ENCODE measurements at places on chromosomes 6 and 20. TPM values are rescaled to one million over a fixed set of nuclear protein-coding genes. Genes with fewer than 3 reads are reported as not detected.

GRCh38 chr20:57514273-57514751 lies 10.6 kb downstream of the CTCFL start:
- DNase-seq, result no peak
- no peak overlapping the region for H3K27ac ChIP-seq
- no peaks in the 10 kb centered on the region for H3K4me1 ChIP-seq
- H3K27me3 ChIP-seq, result no peaks in the 10 kb centered on the region
- H3K4me3 ChIP-seq, result no peak overlapping the region

GRCh38 chr6:148375401-148375800 lies 32.8 kb downstream of the SASH1 start:
- no peaks in the 10 kb centered on the region for H3K4me1 ChIP-seq
- DNase-seq, result no peak
- H3K36me3 ChIP-seq, result no peaks in the 10 kb centered on the region
- no peak overlapping the region for H3K27ac ChIP-seq
- H3K4me3 ChIP-seq, result no peak overlapping the region

The EBF4 gene
- polyA plus RNA-seq, result 9.9 TPM

DNA sequence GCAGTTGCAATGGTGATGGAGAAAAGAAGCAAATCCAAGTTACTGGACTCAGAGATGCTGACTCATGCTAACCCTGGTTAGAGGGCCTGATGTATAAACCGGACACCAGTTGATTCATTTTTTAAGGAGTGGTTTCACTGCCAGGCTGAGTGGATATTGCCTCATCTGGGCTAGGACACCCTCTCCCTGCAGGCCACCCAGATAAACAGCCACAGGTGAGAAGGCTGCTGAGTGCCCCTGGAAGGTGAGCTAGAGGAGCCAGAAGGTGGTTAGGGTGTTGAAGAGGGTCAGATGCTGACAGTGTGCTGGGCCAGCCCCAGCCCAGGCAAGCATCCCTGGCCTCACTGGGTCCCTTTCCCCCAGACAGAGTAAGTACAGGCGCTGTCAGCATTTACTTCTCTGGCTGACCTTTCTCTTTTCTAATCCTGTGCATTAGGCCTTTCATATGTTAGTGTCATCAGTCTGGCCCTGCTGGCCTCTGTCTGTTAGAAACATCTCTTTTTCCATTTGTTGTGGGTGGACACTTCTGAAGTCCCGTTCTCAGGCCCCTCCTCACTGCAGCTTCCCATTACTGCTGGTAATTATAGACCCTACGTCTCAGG lies 13.5 kb downstream of the EPB41L1 start:
- H3K4me3 ChIP-seq, result no peak overlapping the region
- no peaks in the 10 kb centered on the region for H3K36me3 ChIP-seq
- DNase-seq, result no peak
- H3K27ac ChIP-seq, result no peak overlapping the region

- no peak overlapping the region for H3K4me3 ChIP-seq
- no peaks in the 10 kb centered on the region for H3K4me1 ChIP-seq
- no peak for DNase-seq
- no peak overlapping the region for H3K27ac ChIP-seq
- H3K27me3 ChIP-seq, result no peaks in the 10 kb centered on the region
Observed at GRCh38 chr20:13425381-13426135, 204.5 kb downstream of the ISM1 start.

The TJAP1 gene
- 32.1 TPM for polyA plus RNA-seq

DNA sequence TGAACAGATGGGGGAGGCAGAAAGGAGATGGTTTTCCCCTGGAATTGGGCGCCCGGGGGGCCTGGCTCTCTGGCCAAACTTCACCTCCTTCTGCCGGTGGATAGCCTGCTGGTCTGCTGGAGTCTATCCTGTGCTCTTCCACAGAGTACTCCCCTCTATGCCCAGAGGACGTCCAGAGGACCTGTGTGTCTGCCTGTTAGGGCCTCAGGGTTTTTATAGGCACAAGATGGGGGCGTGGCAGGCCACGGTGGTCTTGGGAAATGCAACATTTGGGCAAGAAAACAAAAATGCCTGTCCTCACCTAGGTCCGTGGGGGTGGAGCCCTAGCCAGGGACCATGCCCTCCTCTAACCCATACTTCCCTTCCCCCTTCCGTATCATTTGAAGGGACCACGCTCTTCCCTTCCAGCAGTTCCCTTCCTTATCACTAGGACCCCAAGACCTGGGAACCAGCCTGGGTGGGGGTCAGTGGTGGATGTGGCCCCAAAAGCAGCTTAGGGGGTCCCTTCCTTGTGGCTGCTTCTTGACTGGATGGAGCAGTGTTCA lies 53.6 kb upstream of the ZNF337 start:
- DNase-seq, result no peak
- no peak overlapping the region for H3K27ac ChIP-seq
- no peaks in the 10 kb centered on the region for H3K36me3 ChIP-seq
- H3K4me3 ChIP-seq, result peak overlapping the region; percentile 50
- H3K27me3 ChIP-seq, result no peaks in the 10 kb centered on the region

The LIME1 gene
- 181 TPM for polyA plus RNA-seq

- H3K4me3 ChIP-seq, result no peak overlapping the region
- no peaks in the 10 kb centered on the region for H3K27me3 ChIP-seq
- no peak overlapping the region for H3K27ac ChIP-seq
- DNase-seq, result no peak
Observed at GRCh38 chr6:13508711-13509705, 21.6 kb upstream of the GFOD1 start.

DNA sequence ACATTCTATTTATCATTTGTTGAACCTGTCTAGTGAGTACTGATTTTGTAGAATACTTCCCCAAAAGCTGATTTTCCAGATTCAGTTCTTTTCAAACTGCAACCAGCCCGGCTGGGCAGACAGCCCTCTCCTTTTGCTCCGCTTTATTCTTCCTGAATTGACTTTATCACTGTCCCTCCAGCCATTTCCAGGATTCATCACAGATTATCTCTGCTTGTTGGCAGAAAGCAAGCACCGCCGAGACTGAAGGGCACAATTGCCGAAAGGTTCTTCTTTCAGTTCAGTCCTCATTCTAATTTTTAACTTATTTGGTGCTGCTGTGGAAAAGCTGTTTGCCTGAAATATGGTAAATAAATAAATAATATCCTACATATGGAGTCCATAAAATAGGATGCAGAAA lies 369.1 kb upstream of the FLRT3 start:
- no peak overlapping the region for H3K4me3 ChIP-seq
- DNase-seq, result no peak

DNA sequence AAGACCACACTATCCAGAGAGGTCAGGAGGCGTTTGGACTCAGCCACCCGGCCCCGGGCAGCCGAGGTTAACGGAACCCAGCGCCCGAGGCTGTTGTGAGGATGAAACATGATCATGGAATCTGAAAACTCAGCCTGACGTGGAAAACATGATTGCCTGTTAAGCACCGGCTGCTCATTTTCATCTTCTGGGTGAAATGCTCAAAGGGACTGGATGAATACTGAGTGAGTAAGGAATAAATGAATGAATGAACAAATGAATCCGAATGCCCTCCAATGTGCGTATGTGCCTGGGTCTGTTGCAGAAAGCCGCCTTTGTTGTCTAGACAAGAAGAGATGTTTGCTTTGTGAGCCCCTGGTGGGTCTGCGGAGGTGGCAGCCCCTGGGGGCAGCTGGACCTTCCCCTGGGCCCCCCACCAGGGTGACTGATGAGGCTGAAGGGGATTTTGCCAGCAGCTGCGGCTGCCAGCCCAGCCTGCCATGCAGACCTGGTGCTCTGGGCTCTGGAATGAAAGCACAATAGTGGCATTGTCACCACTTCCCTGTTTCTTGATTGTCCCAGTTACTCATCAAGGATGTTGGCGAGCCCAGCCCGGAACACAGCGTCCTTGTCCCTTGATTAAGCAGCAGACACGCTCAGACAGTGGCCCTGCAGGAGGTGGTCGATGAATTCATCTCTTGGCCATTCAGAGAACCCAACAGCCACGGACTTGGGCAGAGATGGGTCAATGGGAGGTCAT lies 211.1 kb downstream of the ANKRD60 start:
- no peak overlapping the region for H3K27ac ChIP-seq
- peaks cover 6% of the 10 kb centered on the region for H3K4me1 ChIP-seq
- H3K36me3 ChIP-seq, result no peaks in the 10 kb centered on the region
- peaks cover 11% of the 10 kb centered on the region for H3K27me3 ChIP-seq
- H3K4me3 ChIP-seq, result no peak overlapping the region
- DNase-seq, result no peak

The CLIC5 gene
- polyA plus RNA-seq, result 2.1 TPM

DNA sequence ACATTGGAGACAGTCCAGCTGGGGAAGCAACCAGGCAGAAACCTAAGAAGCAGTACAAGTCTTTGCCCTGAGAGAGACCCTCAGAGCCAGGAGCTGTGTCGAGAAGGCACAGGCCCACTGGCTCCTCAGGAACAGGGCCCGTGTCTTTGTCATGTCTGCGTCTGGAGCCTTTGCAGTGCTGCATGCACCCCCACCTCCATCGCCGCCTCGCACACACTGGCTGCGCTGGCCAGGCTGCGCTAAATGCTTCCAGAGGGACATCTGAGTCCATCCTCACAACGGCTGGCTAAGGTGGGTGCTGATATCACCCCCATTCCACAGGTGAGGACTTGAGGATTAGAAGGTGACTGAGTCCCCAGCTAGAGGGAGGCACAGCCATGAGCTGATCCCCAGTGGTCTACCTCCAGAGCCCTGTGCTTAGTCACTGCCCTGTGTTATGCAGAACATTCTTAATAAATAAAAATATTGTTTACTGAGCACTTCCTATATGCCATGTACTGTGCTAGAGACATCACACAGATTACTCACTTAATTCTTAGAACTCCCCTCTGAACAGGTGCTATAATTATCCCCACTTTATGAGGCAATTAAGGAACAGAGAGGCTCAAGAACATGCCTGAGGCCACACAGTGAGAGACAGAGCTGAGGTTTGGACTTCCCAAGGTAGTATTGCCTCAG lies 27.6 kb downstream of the GABRR2 start:
- H3K36me3 ChIP-seq, result no peaks in the 10 kb centered on the region
- H3K27me3 ChIP-seq, result no peaks in the 10 kb centered on the region
- H3K27ac ChIP-seq, result no peak overlapping the region
- no peak overlapping the region for H3K4me3 ChIP-seq

DNA sequence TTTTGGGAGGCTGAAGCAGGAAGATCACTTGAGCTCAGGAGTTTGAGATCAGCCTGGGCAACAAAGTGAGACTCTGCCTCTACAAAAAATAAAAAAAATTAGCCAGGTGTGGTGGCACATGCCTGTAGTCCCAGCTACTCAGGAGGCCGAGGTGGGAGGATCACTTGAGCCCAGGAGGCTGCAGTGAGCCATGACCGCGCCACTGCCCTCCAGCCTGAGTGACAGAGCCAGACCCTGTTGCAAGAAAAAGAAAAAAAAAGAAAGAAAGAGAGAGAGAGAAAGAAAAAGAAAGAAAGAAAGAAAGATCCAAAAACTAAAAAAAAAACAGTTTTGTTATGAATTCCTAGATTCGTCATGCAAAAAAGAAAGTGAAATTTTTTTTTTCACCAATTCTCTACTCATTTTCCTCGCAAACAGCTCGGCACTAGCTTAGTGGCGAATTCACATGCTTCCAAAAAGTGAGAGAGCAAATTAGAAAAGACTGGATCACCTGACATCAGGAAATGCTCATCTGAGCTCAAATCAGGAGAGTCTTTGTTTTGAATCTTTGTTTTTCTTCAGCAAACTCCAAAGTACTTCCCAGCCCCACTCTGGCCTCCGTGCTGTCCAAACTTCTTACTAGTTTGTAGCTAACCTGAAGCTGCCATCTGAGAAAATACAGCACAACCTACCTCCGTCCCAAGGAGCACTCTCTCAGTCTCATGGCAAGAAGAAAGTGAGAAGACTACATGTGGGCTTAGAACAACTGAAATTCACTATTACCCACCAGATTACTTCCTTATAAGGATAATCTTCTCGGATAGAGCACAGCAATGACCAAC lies 27.0 kb downstream of the IPCEF1 start:
- H3K27ac ChIP-seq, result no peak overlapping the region
- no peak overlapping the region for H3K4me3 ChIP-seq
- DNase-seq, result no peak
- no peaks in the 10 kb centered on the region for H3K27me3 ChIP-seq
- H3K4me1 ChIP-seq, result no peaks in the 10 kb centered on the region
